Small intestine (tissue), 16 donors: ENCODE measurements at places on chromosomes 12 and 14.

DNA sequence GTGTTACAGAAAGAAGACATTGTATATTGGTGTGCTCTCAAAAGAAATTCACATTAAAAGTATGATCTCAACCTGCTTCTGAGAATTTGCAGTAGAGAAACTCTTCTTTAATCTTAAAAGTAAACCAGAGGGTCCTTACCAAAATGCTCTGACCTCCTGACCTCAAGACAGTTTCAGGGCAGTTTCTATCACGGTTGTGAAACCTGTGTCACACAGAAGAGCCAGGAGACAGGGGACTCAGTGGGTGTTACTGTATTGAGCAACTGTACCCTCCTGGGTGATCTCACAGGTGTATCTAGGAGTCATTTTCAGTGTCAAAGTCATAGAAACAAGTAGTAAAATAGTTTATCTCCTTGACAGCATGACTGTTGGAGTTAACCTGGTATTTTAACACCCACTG is 178.0 kb downstream of the GRIP1 start:
- DNase-seq = no peak

DNA sequence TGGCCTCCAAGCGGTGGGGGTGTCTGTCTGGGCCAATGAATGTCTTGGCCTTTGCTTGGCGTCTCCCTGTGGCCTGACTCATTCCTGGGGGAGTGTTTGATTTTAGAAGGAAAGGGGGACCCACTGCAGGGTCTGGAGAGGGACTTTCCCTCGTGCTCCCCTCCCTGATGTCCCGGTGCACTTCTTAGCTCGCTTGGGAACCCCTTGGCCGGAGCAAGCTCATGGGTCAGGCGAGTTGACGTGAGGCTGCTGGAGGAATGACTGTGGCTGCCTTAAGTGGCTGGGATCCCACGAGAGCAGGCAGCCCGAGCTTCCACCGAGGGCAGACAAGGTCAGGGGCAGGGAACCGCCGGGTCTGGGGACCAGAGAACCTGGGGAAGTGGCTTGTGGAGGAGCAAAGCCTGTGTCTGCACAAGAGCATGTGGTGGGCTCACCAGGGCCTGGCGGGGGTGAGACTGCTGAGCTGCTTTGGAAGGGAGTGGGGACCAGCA is 218.4 kb upstream of the C14orf180 start:
- no peak for DNase-seq

DNA sequence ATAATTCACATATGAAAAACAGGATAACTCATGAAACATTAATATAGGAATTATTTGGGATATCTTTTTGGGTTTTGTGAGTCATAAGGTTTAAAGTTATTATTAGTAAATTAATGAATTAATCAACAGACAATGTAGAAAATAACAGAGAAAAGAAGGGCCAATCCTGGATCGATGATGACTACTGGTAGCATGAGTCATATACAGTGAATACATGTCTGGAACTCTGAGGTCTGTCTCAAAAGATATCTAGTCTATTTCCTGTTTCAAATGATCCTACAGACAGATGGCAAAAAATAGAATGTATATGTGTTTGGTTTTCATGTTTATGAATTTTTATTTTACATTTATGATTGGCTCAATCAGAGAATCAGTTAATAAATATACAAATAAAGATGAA is 86.4 kb upstream of the RTL1 start:
- DNase-seq = no peak

GRCh38 chr12:119154435-119154818 is 24.3 kb upstream of the HSPB8 start:
- DNase-seq = no peak

DNA sequence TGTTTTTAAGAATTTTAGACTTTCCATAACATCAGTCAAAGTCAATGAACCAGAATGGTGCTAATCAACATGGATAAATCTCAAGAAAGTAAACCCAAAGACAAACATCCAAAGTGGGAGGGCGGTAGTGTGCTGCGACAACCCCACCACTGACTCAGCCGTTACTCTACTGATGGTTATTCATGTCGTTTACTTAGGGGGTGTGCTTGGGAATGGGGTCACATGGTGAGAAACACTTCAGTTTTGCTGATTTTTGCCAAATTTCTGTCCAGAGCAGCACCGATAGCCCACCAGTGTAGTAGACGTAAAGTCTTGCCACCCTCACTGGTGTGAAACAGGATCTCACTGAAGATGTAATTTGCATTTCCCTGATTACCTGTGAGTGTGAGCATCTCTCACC is 99.9 kb downstream of the ADGRD1 start:
- DNase-seq = no peak

GRCh38 chr14:24123424-24124417 is 6.7 kb upstream of the FITM1 start:
- no peak for DNase-seq

- no peak for DNase-seq
These were observed 19.1 kb downstream of the FBRSL1 start for GRCh38 chr12:132508860-132509732.

- no peak for DNase-seq
These were observed 130.7 kb downstream of the SMOC1 start for GRCh38 chr14:70009961-70010360.
